ENCODE measurements at places on chromosomes 5 and 9. TPM values are rescaled to one million over a fixed set of nuclear protein-coding genes. Genes with fewer than 3 reads are reported as not detected.

FCN2 gene
- polyA plus RNA-seq = not detected

PTPRD gene
- polyA plus RNA-seq = 42.8 TPM

SLC31A2 gene
- polyA plus RNA-seq = 4.1 TPM

PRUNE2 gene
- polyA plus RNA-seq = 12.7 TPM

TMCO6 gene
- polyA plus RNA-seq = 14.2 TPM

TYRP1 gene
- 0.59 TPM for polyA plus RNA-seq

FAM193B gene
- polyA plus RNA-seq = 67.4 TPM

ARHGEF37 gene
- 6.3 TPM for polyA plus RNA-seq

PCDHB5 gene
- 10.1 TPM for polyA plus RNA-seq

SMU1 gene
- 16.4 TPM for polyA plus RNA-seq

HRCT1 gene
- not detected for polyA plus RNA-seq

CCNI2 gene
- polyA plus RNA-seq = 0.66 TPM

IFNK gene
- not detected for polyA plus RNA-seq

C9 gene
- not detected for polyA plus RNA-seq

GPR151 gene
- not detected for polyA plus RNA-seq

NUTM2G gene
- 0.40 TPM for polyA plus RNA-seq

DNLZ gene
- polyA plus RNA-seq = 48.2 TPM

RNF208 gene
- polyA plus RNA-seq = 8.1 TPM

NEUROG1 gene
- not detected for polyA plus RNA-seq

TCOF1 gene
- 31.4 TPM for polyA plus RNA-seq

ZNF879 gene
- polyA plus RNA-seq = 5.4 TPM

KIF4B gene
- polyA plus RNA-seq = 0.05 TPM

RFX3 gene
- polyA plus RNA-seq = 8.6 TPM
